ENCODE measurements at places on chromosomes 13 and 19.

DNA sequence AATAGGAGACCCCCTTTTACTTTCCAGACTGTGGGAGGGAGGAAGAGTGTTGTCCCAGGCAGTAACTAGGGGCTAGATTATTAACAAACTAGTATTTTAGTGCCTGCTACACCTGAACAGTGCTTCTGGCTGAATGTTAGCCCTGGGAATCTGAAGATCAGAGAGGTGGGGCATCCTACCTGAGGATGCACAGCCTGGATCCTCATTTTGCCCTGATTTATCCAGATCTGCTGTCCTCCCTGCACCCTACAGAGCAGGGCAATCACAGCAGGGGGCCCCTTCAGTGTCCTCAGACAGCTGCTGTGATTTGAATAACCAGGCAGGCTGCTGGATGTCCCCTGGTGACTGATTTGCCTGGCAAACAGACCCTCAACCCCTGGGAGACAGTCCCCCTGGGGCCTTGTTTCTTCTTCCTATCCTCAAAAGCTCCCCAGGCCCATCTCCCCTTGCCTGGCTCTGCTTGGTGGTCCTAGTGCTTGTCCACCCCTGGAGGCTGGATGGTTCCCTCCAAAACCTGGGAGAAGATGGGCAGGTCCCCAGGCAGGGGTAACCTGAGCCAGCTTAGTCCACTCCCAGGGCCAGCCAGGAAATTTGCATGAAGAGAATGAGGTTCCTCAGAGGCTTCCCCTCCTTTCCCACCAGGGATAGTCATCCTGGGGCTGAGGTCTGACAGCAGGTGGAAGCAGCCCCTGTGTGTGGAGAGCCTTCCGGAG lies at the start of gene OVOL3:
Gene OVOL3 (plus strand): TSS at position 657 of the 713 bp plus-strand sequence. CDS start 60 bp downstream, outside the sequence.
- DNase-seq: no peak

DNA sequence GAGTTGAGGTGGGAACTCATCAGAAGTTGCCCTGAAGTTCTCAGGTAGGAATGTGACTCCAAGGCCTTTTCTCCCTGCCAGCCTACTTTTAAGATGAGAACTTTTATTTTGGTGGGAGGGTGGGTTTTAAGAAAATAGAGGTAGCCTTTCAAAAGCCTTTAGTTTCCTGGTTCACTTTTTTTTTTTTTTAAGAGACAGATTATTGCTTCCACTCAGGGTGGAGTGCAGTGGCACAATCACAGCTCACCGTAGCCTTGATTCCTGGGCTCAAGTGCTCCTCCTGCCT lies 3.0 kb downstream of the C19orf67 start:
- DNase-seq: no peak

DNA sequence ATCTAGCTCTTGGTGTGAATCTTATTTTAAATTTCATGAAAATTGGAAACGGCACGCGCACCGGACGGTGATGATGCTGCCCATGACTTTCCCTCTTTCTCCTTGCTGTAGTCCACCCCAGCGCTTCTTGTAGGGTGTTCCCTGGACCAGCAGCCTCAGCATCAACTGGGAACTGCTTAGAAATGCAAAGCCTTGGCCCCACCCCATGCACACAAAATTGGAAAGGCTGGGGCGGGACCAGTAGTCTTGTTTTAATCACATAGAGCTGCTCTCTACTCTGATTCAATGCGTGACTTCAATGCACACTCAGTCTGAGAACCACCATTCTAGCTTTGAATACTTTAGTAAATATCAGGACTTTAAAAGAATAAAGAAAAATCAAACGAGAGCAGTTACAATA lies 427.1 kb downstream of the EFNB2 start:
- no peak for DNase-seq

DNA sequence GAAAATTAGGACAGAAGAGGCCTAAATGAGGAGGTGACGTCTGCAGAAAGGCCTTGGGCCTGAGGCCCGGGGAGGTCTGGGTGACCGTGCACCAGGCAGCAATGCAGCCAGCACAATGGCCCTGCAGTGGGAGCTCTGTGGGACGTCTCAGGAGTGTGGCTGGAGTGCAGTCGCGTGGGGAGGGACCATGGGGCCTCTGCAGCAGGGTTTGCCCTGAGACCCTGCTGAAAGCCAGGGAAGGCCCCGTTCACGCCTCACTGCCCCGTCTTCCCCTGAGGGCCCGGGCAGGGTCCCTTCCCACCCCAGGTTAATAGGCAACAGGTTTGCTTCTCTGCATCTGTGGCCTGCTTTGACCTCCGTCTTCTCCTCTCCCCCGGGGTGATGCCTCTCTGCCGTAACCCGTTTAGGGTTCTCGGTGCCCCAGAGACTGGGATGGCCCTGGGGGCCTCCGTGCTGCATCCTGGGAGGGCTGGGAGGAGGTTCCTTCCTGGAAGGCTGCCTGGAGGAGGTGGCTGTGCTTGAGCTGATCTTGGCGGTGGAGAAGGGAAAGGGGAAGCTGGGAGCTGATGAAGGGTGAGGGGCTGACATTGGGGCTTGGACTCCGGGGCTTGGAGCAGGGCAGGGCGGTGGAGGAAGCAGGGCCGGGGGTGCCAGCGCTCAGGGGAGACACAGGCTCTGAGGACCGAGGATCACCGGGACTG lies 9.7 kb downstream of the PALM start:
- no peak for DNase-seq

DNA sequence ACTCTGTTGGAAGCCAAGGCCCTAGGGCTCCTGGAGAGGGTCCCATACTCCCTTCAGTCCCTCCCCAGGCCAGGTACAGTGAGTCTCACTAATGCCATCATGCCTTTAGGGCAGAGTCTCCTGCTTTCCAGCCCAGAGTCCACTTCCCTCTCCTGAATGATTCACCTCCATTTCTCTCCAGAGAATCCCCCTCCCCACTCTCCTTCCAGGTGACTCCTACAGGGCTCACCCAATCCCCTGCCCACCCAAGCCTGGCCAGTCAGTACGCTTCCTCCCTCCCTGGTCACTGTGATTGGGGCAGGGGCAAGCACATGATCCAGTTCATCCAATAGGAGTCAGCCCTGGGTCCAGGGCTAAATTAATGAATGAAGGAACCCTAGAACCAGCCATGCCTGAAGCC lies 35.0 kb upstream of the PNMA8B start:
- DNase-seq: peak; percentile 21

- DNase-seq: no peak
Measured at GRCh38 chr19:2288338-2288817, 6.4 kb upstream of the PEAK3 start.

DNA sequence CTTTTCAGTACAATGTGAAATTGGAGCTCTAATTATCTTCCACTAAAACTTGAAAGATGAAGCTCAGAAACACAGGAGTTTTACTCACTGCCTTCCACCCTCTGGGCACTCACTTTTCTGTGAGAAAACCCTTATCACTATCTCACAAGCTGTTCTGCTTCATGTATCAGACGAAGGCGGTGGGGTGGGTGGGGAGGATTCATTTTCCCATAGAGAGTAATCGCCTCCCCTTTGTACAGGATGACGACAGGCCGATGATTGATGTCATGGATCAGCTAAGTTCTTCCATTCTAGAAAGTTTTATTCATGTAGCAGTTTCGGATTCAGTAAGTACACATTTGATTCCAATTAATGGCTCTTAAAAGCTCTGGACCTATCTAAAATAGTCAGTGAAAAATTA lies 139.9 kb downstream of the ZAR1L start:
- no peak for DNase-seq

- DNase-seq: peak; percentile 7
Measured at GRCh38 chr13:71865874-71866334, 1.1 kb downstream of the DACH1 start.

GRCh38 chr13:41075034-41075433 lies 13.7 kb downstream of the WBP4 start:
- peak; percentile 67 for DNase-seq

DNA sequence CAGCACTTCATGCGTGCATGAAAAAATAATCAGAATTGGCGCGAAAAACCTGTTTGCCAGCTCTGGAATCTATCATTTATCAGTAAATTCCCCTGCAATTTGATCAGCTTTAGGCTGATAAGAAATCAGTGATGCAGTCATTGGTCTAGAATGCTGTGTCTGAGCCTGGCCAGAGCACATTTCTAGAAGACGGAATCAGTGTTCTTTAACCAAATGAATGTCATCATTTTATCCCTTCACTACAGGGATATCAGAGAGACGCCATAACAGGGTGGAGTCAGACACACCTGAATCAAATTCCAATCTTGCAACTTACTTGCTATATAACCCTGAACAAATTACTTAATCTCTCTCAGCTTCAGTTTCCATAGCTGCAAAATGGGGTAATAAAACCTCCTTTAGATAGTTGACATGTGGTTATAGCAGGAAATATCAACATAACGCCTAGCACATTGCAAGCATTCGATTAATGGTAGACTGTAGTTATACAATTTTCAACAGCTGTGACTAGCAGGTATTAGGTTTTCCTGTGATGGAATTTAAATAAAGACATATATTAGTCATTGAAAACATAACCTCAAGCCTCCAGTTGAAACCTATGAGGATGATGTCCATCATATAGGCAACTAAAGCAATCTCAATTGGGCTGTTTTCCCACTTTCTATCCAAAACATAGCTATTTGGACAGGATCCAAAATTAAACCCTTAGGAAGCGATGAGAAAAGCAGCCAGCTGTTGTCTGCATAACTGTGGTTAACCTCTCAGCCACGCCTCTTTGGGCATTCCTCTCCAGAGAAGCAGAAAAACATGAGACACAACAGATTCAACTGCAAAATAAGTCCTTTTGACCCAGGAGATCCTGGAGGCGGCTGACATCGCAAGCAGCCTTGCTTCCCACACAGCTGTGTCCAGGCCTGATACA lies 51.6 kb upstream of the UBL3 start:
- DNase-seq: peak; percentile 92

DNA sequence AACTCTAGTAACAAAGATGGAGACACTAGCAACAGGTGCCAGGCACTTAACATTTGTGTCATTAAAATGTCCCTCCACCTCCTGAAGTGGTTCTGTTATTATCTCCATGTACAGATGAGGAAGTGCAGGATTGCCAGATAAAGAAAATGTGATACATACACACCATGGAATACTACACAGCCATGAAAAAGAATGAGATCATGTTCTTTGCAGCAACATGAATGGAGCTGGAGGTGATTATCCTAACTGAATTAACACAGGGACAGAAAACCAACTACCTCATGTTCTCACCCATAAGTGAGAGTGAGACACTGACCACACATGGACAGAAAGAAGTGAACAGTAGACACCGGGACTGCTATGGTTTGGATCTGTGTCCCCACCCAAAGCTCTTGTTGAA lies 60.5 kb downstream of the ZNF557 start:
- no peak for DNase-seq

DNA sequence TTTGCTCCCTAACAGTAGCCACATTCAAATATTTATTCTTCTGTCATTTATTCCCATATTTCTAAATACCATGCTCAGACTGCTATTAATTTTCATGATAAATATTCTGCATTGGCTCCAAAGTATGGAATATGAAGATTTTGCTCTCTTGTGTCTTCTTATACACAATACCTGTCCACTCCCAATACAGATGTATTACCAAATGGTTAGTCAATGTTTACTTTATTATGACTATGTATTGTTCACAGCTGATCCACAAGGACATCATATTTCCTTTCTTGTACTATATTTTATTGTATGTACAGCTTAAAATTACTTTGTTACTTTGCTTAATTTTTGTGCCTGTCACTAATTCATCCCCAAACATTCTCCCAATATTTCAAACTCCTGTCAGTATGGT lies 322.3 kb downstream of the OXGR1 start:
- DNase-seq: peak; percentile 15

GRCh38 chr13:112985803-112986408 lies 16.9 kb downstream of the MCF2L start:
- no peak for DNase-seq

DNA sequence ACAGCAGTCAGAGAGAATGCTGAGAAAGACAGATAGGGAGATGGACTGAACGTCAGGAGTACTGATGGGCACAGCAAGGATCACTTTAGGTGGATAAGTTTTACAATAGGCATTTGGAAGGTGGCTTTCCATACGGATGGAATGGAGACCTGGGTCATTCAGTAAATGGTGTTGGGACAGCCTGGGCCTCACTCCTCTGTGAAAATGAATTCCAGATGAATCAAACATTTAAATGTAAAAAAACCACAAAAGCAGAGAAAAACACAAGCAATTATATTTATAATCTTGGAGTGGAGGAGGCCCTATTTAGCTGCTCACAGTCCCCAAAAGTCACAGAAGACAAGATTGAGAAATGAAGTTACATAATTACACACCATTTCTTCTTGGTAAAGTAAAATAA lies 4.7 kb downstream of the IL17D start:
- no peak for DNase-seq

- DNase-seq: no peak
Measured at GRCh38 chr19:17429641-17430113, 9.8 kb downstream of the MVB12A start.

GRCh38 chr19:17522988-17523872 lies 11.8 kb downstream of the PGLS start:
- no peak for DNase-seq

All from ELR (cell line).